ENCODE measurements at places on chromosomes 13 and 19. TPM values are rescaled to one million over a fixed set of nuclear protein-coding genes. Genes with fewer than 3 reads are reported as not detected.

DNA sequence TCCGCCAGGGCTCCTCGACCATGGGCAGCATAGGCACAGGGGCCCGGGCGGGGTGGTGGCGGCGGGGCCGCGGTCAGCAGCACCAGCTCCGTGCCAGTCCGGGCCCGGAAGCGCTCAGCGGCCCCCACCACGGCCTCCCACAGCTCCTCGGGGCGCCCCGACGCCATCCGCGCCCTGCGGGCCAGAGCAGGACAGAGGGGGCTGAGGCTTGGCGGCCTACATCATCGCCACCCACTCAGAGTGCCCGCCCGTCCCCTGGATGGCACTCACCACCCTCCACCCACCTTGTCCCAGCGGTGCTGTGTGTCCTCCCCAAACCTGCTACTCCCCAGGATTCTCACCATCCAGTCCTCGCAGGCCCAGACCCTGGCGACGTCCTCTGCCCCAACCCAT is 4.0 kb downstream of the AKT1S1 start:
- no peak for DNase-seq

DNA sequence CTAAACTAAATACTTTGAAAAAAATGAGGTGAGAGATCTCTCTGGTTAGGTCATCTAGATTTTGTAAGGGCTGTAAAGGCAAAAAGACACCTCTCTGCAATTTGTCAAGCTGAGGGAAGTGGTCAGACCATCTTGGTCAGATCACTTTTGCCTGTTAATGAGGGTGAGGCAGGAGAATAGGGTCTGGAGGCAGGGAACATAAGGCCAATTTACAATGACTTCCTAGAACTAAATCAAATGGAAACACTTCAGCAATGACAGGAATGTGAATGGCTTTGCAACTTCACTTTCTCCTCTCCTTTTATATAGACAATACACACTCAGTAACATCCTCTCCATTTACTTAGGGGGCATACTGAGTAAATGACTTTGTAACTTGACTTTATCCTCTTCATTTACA is 1653.4 kb downstream of the SLITRK5 start:
- no peak for DNase-seq

- DNase-seq = no peak
Measured at GRCh38 chr13:24103782-24104372, 56.6 kb upstream of the SPATA13 start.

DNA sequence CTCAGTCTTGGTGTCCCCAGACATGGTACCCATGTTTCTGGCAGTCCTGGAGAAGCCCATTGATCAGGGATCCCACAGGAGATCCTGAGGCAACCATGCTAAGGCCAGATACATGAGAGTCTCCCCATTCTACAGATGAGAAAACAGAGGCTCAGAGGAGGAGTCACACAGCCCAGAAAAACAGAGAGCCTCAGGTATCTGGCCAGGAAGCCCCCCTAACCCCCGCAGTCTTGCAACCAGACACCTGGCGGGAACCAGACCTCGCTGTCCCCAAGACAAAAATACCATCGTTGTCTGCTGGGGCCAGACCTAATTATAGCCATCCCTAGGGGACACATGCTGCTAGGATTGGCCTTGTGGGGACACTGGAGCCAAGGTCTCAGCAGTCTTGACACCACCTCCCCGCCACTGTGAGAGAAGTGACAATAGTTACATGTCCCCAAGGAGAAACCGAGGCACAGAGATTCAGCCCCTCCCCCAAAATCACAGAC is 1.6 kb upstream of the PDE4C start:
- no peak for DNase-seq

GRCh38 chr13:110334256-110334655 is 27.2 kb downstream of the COL4A2 start:
- no peak for DNase-seq

- DNase-seq = no peak
Measured at GRCh38 chr19:37932985-37933936, 26.3 kb downstream of the SIPA1L3 start.

- DNase-seq = peak; percentile 47
Measured at GRCh38 chr19:49690656-49691242, at the start of gene CPT1C. Gene CPT1C, plus strand, starts transcription at chr19:49691116. Its CDS starts 1,137 bp downstream, at chr19:49692253.

DNA sequence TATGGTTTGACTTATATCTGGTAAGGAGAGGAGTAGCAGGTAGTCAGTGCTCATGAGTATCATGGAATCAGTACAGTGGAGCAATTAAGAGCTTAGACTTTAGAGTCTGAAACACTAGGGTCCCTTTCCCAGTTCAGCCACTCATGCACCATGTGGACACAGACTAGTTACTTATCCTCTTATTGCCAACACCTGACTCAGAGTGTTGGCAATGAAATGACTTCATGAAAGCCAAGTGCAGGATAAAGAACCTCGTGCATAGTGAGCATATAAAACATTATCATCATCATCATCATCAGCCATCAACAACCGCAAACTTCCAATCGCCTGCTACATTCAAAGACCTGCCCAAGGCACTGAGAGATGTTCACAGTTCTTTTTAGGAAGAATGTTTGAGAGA is 164.2 kb downstream of the FOXO1 start:
- DNase-seq = peak; percentile 14

GRCh38 chr13:40083841-40084240 is 428.4 kb downstream of the COG6 start:
- DNase-seq = no peak

GRCh38 chr13:113796211-113796963 is 37.4 kb downstream of the TMEM255B start:
- DNase-seq = no peak

DNA sequence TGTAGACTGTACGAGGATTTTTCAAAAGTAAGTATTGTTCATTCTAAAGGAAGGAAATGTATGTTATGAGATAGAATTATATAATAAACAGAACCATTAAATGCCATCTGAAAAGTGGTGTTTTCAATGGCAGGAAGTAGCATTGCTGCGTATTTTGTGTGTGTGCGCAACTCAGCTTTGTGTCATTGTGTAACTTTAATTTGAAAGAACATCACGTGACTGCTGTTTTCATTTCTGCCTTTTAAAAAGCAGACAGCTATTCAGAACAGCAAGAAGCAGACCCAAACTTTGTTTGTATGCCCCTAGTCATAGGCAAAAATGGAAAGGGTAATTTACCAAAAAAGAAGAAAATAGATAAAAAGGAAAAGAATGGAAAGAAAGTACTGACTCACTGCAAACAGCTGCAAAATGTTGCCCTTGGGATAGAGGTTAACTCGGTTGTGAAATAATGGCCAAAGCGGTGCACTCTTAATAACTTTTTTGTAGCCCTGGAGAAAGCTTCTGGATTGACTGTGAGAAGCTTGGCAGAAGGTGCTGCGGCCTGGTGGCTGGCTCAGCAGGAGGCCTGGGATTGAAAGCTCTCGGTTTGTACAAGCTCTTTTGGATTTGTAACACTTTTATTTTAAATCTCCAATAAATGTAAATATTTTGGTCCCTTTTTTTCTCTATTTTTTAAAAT is 97.3 kb downstream of the GGACT start:
- no peak for DNase-seq

DNA sequence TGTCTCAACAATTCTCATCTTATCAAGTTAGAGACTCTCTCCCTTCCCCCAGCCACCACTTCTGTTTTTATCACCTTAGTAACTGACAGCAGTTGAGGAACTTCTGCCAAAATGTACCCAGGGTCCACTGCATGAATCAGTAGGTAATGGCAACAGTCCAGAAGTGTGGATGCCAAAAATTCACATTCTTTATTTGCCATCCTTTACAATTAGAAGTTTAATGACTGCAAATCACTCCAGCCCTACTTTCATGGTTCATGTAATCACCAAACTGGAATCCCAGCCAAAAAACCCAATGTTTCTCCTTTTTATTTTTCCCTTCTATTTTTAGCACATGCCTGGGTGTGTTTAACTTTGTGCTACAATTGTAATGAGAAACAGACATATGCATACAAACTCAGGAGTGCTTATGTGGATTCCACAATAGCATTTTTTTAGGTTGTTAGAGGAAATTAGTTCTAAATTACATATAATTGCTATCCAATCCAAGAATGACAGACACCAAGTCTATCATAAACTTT is 243.5 kb downstream of the RGCC start:
- no peak for DNase-seq

- DNase-seq = no peak
Measured at GRCh38 chr13:29761815-29762214, 88.6 kb downstream of the UBL3 start.

DNA sequence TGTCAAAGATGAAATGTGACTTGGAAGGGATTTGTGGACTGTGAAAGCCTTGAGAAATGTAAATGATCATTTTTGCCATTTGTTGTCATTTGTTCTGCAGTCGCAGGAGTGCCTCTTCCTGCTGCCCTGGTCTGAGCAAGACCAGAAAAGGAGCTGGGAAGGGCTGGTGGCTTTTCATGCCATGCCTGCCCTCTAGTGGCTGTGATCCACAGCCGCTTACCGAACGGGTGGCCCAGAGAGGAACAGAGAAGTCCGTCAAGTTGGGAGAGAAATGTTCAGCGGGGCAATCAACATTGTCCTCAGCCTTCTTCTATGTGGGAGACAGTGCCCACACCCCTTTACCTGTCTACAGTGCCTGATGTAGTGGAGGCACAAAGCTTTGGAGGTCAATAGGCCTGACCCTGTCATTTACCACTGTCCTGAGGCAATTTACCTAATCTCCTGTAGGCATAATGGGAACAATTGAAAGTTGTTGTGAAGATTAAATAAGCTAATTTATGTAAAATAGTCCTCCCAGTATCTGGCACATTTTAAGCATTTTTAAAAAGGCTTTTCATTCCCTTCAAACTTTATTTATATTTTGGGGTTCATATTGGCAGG is 224.5 kb downstream of the B3GLCT start:
- peak; percentile 69 for DNase-seq

GRCh38 chr19:50829801-50830200 is 3.6 kb downstream of the KLK15 start:
- no peak for DNase-seq

DNA sequence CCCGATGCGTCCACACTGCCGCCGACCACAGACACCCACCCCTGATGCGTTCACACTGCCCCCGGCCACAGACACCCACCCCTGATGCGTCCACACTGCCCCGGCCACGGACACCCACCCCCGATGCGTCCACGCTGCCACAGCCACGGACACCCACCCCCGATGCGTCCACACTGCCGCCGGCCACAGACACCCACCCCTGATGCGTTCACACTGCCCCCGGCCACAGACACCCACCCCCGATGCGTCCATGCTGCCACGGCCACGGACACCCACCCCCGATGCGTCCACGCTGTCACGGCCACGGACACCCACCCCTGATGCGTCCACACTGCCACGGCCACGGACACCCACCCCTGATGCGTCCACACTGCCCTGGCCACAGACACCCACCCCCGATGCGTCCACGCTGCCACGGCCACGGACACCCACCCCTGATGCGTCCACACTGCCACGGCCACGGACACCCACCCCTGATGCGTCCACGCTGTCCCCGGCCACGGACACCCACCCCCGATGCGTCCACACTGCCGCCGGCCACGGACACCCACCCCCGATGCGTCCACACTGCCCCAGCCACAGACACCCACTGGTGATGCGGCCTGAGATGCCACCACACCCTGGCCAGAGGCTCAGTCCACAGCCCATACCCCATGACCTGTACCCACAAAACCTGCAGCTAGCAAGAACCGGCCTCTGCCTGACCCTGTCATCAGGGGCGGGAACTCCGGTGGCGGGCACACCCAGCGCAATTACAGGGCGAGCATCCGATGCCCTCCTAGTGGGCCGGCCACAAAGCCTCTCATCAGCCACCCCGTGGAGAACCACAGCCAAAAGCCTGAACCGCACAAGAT is 28.4 kb downstream of the RASA3 start:
- DNase-seq = no peak

DNA sequence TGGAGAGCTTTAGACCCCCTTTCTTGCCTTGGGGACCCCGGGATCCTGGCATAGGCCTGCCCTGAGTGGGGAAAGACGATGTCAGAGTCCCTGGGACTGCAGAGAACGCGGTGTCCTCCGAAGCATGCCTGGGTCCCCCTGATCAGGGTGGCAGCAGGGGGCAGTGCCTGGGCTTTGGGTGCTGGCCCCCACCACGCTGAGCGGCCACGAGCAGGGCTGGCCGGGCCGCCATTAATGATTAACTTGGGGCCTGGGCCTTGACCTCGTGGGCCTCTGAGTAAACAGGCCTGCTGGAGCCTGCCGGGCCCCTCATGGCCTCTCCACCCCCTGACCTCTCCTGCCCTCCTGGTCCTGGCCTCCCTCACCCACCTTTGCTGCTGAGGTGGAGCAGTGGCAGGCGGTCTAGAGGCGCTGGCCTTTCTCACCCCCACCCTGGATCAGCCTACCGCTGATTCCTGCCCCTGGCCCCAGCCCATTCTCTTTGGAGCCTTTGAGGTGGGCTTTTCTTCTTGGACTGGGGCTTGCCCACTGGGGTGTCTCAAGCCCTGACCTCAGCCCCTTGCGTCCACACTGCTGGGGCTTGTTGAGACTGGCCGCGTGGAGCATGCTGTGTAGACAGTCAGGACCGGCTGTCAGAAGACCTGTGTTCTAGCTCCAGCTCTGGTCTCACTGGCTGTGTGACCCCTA is 26.3 kb downstream of the CEBPA start:
- no peak for DNase-seq

DNA sequence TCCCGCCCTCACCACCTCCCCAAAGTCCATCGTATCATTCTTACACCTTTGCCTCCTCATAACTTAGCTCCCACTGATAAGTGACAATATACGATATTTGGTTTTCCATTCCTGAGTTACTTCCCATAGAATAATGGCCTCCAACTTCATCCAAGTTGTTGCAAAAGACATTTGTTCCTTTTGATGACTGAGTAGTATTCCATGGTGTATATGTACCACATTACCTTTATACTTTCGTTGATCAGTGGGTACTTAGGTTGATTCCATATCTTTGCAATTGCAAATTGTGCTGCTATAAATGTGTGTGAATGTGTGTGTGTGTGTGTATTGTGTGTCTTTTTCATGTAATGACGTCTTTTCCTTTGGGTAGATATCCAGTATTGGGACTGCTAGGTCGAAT is 109.6 kb downstream of the ZNF536 start:
- no peak for DNase-seq

- DNase-seq = peak; percentile 86
Measured at GRCh38 chr19:13154911-13155471, 4.8 kb downstream of the IER2 start.

- no peak for DNase-seq
Measured at GRCh38 chr13:30776661-30777060, 41.3 kb downstream of the ALOX5AP start.

HIPK4 gene
- not detected for total RNA-seq

DZIP1 gene
- total RNA-seq = 0.34 TPM

C1QTNF9B gene
- total RNA-seq = not detected

F10 gene
- not detected for total RNA-seq

TTYH1 gene
- total RNA-seq = 1.3 TPM

CABP5 gene
- total RNA-seq = not detected

PCDH20 gene
- total RNA-seq = not detected

MIA gene
- total RNA-seq = not detected

COL5A3 gene
- 0.13 TPM for total RNA-seq

SLC46A3 gene
- 10.9 TPM for total RNA-seq

PSG3 gene
- total RNA-seq = not detected

B9D2 gene
- total RNA-seq = 10.6 TPM

PRR19 gene
- 0.55 TPM for total RNA-seq

PSG7 gene
- not detected for total RNA-seq
